ENCODE measurements at places on chromosomes 3 and 15. TPM values are rescaled to one million over a fixed set of nuclear protein-coding genes. Genes with fewer than 3 reads are reported as not detected.

Gene MASP1
- 1.9 TPM for total RNA-seq

Gene CSNK1G1
- total RNA-seq: 11.8 TPM

DNA sequence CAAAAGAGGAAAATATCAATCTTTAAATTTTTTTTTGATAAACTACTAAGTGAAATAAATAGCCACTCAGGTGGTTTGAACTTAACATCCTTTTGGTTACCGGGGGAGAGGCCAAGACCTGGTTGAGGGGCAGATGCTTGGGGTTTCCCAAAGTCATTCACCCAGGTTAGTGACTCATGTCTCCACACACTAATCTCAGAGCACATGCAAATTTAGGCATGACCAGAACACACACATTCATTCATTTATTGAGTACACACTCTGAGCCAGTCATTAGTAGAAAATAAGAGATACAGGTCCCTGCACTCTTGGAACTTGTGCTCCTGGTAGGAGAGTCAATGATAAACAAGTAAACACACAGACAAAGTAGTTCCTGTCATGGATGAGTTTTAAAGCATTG is 7.3 kb downstream of the ILDR1 start:
- no peaks in the 10 kb centered on the region for H3K36me3 ChIP-seq
- no peak for DNase-seq
- H3K4me1 ChIP-seq: no peaks in the 10 kb centered on the region
- H3K4me3 ChIP-seq: no peak overlapping the region
- H3K27ac ChIP-seq: no peak overlapping the region

DNA sequence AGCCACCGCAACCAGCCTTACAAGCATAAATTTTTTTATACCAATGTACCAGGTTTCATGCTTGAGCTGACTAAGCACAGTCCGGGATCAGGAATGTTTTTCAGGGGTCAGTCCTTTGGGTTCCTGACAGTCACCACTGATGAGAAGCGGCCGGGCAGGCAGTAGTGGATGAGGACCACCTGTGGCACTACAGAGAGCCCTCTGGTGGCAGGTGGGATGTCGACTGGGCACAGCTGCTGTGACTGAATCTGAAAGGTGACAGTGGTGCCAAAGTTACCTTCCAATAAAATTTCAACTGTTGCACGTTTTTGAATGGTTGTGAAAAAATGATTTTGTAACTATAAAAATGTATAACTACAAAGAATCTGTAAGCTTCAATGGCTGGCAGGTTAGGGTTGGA is 34.0 kb downstream of the TPRA1 start:
- H3K4me3 ChIP-seq: no peak overlapping the region
- no peak overlapping the region for H3K27ac ChIP-seq
- H3K4me1 ChIP-seq: no peaks in the 10 kb centered on the region
- H3K36me3 ChIP-seq: no peaks in the 10 kb centered on the region
- H3K27me3 ChIP-seq: no peaks in the 10 kb centered on the region

DNA sequence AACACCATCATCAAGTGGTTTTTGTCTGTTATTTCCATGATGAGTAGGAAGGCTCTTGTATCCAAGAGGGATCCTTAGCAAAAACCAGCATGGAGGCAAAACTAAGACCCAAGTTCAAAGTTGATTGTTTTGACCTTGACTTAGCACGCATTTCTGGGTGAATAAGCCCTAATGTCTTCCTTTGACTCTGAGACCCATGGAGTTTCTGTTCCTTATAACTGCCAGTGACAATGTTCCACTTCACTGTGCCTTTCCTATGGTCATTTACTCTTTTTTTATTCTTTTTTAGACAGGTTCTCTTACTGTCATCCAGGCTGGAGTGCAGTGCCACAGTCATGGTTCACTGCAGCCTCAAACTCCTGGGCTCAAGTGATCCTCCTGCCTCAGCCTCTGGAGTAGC is 118.2 kb upstream of the MRPL3 start:
- H3K27ac ChIP-seq: no peak overlapping the region
- H3K4me1 ChIP-seq: no peaks in the 10 kb centered on the region
- H3K36me3 ChIP-seq: no peaks in the 10 kb centered on the region
- DNase-seq: no peak

- no peaks in the 10 kb centered on the region for H3K4me1 ChIP-seq
- H3K36me3 ChIP-seq: peaks cover 27% of the 10 kb centered on the region
- H3K27ac ChIP-seq: no peak overlapping the region
- no peaks in the 10 kb centered on the region for H3K27me3 ChIP-seq
- DNase-seq: no peak
Measured at GRCh38 chr3:10283638-10284037, 9.1 kb downstream of the GHRL start.

GRCh38 chr15:100861511-100861991 is 18.1 kb upstream of the ALDH1A3 start:
- no peak overlapping the region for H3K4me3 ChIP-seq
- no peaks in the 10 kb centered on the region for H3K27me3 ChIP-seq
- H3K4me1 ChIP-seq: no peaks in the 10 kb centered on the region
- DNase-seq: no peak
- no peak overlapping the region for H3K27ac ChIP-seq
- H3K36me3 ChIP-seq: no peaks in the 10 kb centered on the region

GRCh38 chr15:100973351-100974111 is 54.4 kb downstream of the LRRK1 start:
- DNase-seq: no peak
- no peaks in the 10 kb centered on the region for H3K36me3 ChIP-seq

- no peak for DNase-seq
- H3K36me3 ChIP-seq: no peaks in the 10 kb centered on the region
- H3K27me3 ChIP-seq: no peaks in the 10 kb centered on the region
- H3K27ac ChIP-seq: no peak overlapping the region
- no peak overlapping the region for H3K4me3 ChIP-seq
Measured at GRCh38 chr3:31249545-31249944, 283.2 kb upstream of the STT3B start.

GRCh38 chr15:82128401-82129148 is 82.8 kb upstream of the MEX3B start:
- no peak overlapping the region for H3K4me3 ChIP-seq
- no peak overlapping the region for H3K27ac ChIP-seq
- no peaks in the 10 kb centered on the region for H3K27me3 ChIP-seq

DNA sequence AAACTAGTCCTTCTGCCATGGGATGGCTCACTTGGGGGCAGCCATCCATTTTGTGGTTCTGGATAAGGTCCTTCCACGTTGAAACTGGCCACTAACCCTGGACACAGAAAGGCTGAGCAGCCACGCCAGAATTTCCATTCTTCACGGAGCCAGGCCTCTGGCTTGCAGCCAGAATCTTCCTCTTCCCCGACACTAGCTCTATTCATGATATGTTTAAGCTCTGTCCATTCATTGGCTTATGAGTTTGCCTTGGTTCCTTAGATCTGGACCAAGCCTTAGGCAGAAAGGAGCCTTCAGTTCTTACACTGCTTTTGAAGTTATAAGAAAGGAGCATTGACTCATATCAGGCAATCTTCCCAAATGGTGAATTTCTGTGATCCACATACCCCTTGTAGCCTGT is 288.4 kb upstream of the GOLGA6L4 start:
- H3K4me1 ChIP-seq: no peaks in the 10 kb centered on the region
- H3K27ac ChIP-seq: no peak overlapping the region
- H3K36me3 ChIP-seq: peaks cover 14% of the 10 kb centered on the region
- no peak for DNase-seq
- no peak overlapping the region for H3K4me3 ChIP-seq
- no peaks in the 10 kb centered on the region for H3K27me3 ChIP-seq

DNA sequence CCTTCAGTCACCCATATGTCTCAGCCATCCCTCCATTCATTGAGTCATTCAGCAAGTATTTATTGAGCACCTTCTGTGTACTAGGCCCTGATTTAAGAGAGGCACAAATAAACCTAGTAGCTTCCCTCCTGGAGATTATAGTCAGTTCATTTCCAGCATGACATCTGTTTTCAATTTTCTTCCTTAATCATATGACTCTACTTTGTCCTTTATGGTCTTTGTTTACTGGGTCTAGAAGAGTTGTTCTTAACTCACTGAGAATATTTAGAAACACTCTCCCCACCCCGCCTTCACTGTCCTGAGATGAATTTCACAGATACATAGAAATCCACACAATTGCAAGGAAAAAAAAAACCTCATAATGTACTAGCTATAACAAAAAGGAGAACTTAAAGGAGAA is 44.8 kb upstream of the ADAMTS9 start:
- H3K4me1 ChIP-seq: peaks cover 12% of the 10 kb centered on the region
- no peaks in the 10 kb centered on the region for H3K27me3 ChIP-seq
- H3K36me3 ChIP-seq: no peaks in the 10 kb centered on the region
- no peak overlapping the region for H3K27ac ChIP-seq

GRCh38 chr15:62391641-62392262 is 226.7 kb upstream of the C2CD4B start:
- H3K4me1 ChIP-seq: peaks cover 36% of the 10 kb centered on the region
- peak overlapping the region; percentile 98 for H3K4me3 ChIP-seq
- H3K36me3 ChIP-seq: no peaks in the 10 kb centered on the region
- H3K27ac ChIP-seq: peak overlapping the region; percentile 83

Gene RASGRP1
- total RNA-seq: 2.6 TPM

Gene CYFIP1
- 150 TPM for total RNA-seq

DNA sequence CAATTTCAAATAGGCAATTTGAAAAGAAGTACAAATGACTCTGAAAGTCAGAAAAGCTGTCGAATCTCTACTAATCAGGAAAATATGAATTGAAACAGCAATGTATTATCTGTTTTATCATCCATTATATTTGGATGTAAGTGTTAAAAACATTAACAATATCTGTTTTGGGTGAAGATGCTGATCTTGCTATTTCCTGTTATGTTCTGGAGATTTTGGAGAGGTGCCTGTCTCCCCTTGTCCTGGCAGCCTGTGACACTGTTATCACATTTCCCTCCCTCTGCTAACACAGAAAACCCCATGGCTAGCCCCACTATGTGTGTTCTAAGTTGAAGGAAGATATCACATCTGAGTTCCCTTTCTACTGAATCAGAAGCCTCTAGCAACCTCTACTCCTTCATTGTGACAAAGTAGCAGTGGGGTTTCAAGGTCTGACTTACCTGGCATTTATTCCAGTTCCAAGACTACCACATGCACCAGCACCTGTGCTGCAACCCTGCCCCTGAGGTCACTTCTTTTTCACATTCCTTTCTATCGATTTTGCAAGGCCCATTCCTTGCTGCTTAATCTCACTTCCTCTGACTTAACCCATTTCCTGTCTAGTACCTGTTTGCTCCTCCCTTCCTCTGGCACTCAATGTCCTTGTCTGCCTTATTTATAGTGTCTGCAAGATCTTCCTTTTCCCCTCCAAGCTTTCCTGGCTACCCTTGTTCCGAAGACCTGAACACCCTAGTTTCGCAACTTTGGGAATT is 95.5 kb upstream of the COL8A1 start:
- no peak for DNase-seq
- peaks cover 3% of the 10 kb centered on the region for H3K4me1 ChIP-seq
- no peaks in the 10 kb centered on the region for H3K36me3 ChIP-seq
- H3K4me3 ChIP-seq: no peak overlapping the region

Gene ZNF445
- total RNA-seq: 9.2 TPM

Gene GPR160
- total RNA-seq: 2.3 TPM

- no peak overlapping the region for H3K4me3 ChIP-seq
- H3K27me3 ChIP-seq: no peaks in the 10 kb centered on the region
- DNase-seq: no peak
- no peaks in the 10 kb centered on the region for H3K36me3 ChIP-seq
- H3K27ac ChIP-seq: no peak overlapping the region
Measured at GRCh38 chr3:43194490-43195114, 88.7 kb upstream of the POMGNT2 start.

- peaks cover 77% of the 10 kb centered on the region for H3K4me1 ChIP-seq
- peak overlapping the region; percentile 15 for H3K4me3 ChIP-seq
- no peaks in the 10 kb centered on the region for H3K27me3 ChIP-seq
- DNase-seq: no peak
- peak overlapping the region; percentile 69 for H3K27ac ChIP-seq
Measured at GRCh38 chr3:58025837-58026569, 17.8 kb downstream of the FLNB start.

- no peak overlapping the region for H3K27ac ChIP-seq
- DNase-seq: no peak
- no peak overlapping the region for H3K4me3 ChIP-seq
- H3K27me3 ChIP-seq: no peaks in the 10 kb centered on the region
- H3K4me1 ChIP-seq: peaks cover 5% of the 10 kb centered on the region
Measured at GRCh38 chr3:136343446-136343845, 93.3 kb downstream of the PCCB start.

Gene SKOR1
- 0.78 TPM for total RNA-seq

All from thoracic aorta (tissue), 2 donors.